ENCODE measurements at places on chromosomes 4 and X.

DNA sequence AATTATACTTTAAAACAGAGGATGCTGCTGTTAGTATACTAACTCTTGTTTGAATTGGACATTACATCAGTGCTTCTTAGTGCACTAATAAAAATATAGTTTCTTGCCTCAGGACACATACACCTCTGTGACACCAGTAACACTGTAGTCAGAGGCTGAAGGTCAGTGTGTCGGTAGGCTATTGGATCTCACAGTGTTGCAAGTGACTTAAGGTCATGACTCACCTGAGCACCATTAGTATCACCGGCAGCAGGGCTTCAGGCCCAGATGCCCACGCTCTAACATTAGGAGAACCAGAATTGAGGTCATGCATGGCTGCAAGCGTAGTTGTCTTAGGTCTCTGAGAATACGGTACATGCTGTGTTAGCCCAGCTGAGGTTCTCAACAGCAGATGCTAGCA, 15.2 kb downstream of the ETDC start:
- no peak for DNase-seq

DNA sequence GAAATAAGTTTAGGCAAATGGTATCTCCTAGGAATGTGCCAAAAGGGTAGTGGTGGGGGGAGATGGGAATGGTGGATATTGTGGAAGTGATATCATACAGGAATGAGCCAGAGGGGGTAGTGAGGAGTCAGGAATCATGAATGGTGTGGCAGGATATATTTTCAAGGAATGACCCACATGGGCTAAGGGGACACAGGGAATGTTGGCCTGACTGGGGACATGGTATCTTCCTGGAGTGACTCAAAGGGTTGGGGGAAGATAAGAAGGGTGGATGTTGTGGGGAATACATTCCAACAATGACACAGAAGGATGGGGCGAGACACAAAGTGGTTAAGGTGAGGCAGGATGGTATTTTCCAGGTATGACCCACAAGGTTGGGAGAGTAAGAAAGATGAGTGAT, 60.6 kb downstream of the MAOA start:
- DNase-seq, result no peak

DNA sequence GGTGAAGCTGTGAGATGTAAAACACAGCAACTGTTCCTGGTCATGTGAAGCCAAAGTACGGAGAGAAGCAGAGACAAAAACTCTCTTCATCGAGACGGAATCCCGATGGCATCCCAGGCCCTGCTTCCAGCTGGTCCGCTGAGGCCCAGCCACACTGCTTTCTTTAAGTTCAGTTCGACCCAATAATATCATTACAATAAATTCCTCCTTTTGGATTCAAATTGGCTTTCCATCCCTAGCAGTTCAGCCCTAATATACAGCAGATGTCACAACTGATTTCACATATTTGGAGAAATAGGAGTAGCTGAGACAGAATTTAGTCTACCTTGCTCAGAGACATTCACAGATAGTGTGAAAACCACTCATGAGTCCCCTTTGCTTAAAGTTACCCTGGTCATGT, 98.3 kb upstream of the SPRY1 start:
- DNase-seq, result no peak

DNA sequence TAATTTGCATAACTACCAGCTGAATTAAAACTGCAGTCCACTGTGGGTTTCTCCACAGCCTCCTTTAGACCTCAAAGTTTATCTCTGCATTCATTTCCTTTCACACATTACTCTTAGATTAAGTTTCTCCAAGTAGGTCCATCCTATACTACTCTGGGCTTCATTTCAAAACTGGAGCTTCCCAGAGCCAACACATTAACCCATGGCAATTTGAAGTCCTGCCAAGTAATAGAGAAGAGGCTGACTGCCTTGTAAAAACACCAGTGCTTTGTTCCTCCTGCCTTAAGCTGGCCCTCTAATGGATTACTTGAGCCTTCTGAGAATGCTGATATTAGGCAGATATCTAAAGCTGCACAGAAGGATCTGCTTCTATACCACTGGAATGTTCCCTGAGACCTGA, 997.2 kb upstream of the SLIT2 start:
- DNase-seq, result no peak

GRCh38 chrX:73877687-73878086, 314.7 kb downstream of the CHIC1 start:
- DNase-seq, result no peak

DNA sequence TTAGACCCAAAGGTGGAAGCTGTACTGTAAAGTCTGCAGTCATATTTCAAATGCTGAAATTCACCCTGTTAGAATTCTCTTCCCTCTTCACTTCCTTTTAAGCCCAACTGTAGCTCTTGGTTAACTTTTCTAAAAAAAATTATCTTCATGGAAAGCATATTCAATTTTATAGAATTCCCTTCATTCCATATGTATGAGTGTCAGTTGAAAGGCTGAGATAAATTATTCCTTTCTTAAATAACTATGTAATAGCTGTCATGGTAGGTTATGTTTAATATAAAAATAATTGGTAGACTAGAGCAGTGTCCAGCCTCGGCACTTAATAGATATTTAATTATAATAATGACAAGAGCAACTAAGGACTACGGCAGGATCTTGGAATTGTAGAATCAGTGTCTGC, 16.8 kb upstream of the ARSH start:
- no peak for DNase-seq

- DNase-seq, result no peak
Observed at GRCh38 chr4:54197926-54198325, 31.2 kb upstream of the PDGFRA start.

DNA sequence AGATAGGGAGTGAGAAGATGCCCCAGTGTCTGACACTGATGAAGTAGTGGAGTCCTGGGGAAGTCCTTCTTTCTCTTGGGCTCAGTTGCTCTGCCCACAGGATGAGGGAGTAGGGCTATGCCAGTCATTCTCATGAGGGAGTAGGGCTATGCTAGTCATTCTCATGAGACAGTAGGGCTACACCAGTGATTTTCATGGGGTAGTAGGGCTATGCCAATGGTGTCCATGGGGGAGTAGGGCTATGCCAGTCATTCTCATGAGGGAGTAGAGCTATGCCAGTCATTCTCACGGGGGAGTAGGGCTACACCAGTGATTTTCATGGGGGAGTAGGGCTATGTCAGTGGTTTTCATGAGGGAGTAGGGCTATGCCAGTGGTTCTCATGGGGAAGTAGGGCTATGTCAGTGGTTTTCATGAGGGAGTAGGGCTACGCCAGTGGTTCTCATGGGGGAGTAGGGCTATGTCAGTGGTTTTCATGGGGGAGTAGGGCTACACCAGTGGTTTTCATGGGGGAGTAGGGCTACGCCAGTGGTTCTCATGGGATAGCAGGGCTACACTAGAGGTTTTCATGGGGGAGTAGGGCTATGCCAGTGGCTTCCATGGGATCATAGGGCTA, 43.3 kb upstream of the SOD3 start:
- no peak for DNase-seq

DNA sequence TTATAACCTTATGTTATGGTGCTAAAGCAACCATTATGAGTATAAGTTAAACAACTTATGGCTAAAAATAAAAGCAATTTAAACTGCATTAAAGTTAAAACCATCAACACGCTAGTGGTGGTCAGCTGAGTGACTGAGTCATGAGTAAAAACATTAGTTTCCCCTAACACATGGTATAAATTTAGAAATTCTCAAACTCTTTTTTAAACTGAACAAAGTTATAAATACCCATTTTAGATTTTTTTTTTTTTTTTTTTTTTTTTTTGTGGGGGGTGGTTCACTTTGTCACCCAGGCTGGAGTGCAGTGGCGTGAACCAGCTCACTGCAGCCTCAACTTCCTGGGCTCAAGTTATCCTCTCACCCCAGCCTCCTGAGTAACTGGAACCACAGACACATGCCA, 5.4 kb upstream of the BBS7 start:
- DNase-seq, result no peak

- no peak for DNase-seq
Observed at GRCh38 chrX:90012395-90012794, 90.7 kb downstream of the TGIF2LX start.

DNA sequence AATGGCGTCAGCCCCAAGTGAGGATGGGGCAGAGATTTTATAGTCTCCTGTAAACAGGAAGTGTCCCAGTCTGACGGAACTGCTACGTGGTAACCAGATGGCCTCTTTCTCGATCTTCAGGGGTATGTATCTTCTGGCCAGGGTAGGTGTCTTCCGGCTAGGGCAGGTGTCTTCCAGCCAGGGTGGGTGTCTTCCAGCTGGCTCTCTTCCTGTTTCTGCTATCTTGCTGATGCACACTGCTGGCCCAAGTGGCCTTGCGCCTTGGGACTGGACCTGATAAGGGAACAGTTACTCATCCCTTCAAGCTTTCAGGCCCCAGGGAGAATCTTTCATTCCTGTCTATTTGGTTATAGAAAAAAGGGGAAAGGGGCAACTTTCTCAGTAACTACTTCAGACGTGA, 178.7 kb upstream of the MAGEE2 start:
- DNase-seq, result no peak

GRCh38 chr4:93199492-93199891, 629.1 kb upstream of the ATOH1 start:
- no peak for DNase-seq

DNA sequence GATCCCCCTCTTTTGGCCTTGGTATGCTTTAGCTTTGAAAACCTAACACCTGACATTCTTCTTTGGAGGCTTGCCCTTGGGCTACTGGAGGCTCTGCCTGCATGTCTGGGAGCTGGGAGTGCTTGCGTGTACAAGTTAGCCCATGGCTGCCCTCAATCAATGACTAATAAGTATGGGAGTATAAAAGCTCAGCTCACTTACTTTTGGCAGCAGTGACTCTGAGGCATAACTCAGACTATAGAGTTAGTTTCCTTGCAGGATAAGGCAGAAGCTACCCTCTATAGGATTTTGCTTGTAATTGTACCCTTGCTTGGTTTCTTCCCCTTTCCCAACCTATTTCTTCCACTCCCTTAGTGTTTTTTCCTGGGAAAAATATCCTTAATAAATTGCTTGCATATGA, 247.9 kb downstream of the PPP1R2C start:
- DNase-seq, result no peak

GRCh38 chrX:46256875-46257274, 288.3 kb downstream of the ZNF674 start:
- no peak for DNase-seq

DNA sequence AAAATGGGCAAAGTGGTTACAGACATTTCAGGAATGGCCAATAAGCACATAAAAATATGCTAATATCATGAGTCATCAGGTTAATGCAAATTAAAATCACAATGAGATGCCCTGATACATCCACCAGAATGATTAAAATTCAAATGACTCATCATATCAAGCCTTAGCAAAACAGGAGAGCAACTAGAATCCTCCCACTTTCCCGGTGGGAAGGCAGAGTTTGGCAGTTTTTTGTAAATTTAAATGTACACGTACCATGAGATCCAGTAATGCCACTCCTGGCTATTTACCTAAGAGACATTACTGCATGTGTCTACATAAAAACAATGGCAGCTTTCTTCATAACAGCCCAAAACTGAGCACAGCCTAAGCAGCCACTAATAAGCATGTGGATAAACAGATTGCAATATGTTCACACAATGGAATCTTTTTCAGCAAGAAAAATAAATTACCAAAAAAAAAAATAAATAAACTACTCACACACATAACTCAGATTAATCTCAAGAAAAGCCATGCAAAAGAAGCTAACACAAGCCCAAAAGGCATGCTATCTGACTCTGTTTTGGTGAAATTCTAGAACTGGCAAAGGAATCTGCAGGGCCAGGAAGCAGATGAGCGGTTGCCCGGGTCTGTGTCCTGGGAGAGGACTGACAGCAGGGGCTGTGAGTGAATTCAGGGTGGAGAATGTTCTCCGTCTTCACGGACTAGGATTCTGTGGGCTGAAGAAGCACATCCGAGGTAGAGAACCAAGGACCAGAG, 48.8 kb downstream of the AFAP1 start:
- DNase-seq, result no peak

DNA sequence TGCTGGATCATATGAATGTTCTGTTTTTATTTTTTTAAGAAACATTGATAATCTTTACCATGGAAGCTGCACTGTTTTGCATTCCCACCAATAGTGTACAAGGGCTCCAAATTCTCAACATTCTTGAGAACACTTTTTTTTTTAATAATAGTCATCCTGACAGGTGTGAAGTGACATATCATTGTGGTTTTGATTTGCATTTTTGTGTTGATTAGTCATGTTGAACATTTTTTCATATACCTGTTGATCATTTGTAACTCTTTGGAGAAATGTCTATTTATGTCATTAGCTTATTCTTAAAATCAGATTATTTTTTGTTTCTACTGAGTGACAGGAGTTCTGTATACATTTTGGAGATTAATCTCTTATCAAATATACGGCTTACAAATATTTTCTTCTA, 408.5 kb downstream of the GLUD2 start:
- DNase-seq, result no peak

GRCh38 chr4:161178310-161178709, 985.5 kb downstream of the FSTL5 start:
- no peak for DNase-seq

- DNase-seq, result no peak
Observed at GRCh38 chr4:140924761-140925392, 168.7 kb upstream of the TBC1D9 start.

DNA sequence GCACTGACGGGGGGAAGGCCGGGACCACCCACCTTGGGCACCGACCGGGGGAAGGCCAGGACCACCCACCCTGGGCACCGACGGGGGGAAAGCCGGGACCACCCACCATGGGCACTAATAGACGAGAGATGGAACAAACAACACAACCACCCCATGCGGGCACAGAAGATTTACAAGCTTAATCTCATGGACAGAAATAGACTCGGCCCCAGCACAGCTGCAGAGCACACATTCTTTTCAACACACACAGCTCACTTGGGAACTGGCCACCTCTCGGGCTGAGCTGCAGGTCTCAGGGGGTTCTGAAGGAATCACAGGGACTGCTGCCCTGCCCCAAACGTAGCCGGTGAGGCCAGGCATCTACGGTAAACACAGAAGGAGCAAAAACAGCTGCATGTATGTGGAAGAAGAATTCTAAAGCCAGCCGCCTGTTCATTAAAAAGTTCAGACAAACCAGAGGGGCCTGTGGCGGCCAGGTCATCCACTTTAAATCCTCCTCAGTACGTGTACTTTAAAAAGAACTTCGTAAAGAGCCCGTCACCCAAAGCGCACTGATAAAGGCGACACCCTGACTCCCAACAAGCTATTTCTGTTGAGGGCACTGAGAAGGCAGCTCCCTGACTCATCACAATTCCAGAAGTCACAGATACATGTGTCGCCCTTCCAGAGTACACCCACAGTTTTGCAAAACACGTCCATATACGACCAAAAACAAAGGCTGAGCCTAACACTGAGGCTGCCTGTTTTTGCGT, 17.7 kb downstream of the PPP2R3B start:
- DNase-seq, result no peak

GRCh38 chrX:70096052-70096451, 33.8 kb downstream of the OTUD6A start:
- DNase-seq, result no peak

DNA sequence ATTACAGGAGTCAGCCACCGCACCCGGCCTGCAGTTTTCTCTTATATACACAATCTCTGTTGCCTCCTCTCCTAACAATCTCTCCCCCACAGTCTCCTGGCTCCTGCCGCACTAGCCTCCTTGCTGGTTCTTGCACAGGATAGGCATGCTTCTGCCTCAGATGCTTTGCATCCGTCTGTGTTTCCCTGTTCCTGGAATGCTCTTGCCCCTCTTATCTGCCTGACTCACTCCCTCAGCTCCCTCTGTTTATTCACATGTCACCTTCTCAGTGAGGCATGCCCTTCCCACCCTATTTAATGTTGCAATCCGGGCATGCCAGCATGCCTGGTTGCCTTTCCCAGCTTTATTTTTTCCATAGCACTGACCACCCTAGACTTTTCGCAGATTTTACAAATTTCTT, 161.9 kb downstream of the PHF8 start:
- DNase-seq, result no peak

- DNase-seq, result no peak
Observed at GRCh38 chr4:67575232-67576058, 16.9 kb downstream of the STAP1 start.
